Muscle of leg (tissue), 16 donors: ENCODE measurements at places on chromosomes 3 and 15. TPM values are rescaled to one million over a fixed set of nuclear protein-coding genes. Genes with fewer than 3 reads are reported as not detected.

GRCh38 chr15:62377736-62378480 lies 212.8 kb upstream of the C2CD4B start:
- DNase-seq, result peak; percentile 57

DNA sequence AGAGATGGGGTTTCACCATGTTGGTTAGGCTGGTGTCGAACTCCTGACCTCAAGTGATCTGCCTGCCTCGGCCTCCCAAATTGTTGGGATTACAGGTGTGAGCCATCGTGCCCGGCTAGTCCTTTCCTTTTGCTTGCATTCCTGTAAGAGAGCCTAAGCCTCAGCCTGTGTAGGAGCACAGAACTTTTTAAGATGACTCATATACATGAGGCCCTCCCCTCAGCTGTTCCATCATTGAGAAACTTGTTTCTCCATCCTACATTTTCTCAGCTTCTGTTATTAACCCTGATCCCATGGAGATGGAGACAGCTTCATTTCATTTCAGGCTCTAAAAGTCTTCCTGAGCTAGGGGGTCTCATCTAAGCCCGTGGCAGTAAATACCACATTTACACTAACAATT lies 123.3 kb downstream of the PLOD2 start:
- no peak for DNase-seq

DNA sequence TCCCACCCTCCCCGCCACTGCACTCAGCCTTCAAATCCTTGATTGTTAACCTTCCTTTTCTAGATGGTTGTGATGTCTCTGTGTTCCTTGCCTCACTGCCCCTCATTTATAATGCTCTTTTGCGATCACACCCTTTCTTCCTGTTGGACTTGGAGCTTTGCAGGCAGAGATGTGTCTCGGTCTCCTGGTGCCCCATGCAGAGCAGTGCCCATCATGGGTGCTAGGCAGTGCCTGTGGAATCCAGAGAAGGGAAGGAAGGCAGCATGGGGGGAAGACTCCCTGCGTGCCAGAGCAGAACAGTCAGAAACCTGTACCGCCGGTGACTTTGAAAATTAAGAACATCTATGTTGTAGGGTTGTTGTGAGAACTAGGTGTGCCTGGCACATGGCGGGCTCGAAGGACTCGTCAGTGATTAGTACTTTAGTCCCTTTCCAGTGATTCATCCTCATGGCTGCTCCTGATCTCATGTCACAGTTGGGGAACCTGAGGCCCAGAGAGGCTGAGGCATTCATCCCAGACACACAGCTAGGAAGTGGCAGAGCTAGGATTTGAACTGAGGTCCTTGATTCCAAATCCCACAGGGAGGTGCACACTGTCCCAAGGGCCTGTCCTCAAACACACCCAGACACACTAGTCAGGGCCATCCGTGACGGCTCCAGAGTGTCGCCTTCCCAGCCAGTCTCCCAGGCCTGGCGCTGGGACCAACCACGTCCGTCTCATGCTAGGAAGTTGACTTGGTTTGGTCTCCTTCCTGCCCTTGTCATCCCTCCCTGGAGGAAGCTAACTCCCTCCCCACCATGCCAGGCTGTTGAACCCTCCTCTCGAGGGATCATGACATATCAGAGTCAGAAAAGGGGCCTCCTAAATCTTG lies 58.3 kb downstream of the SMAD6 start:
- DNase-seq, result no peak

GRCh38 chr3:109184726-109185125 lies 48.2 kb downstream of the C3orf85 start:
- no peak for DNase-seq

The ACAN gene
- polyA plus RNA-seq, result 2.9 TPM

The CPLX3 gene
- not detected for polyA plus RNA-seq

The PRRT3 gene
- polyA plus RNA-seq, result 2.1 TPM
